ENCODE measurements at places on chromosomes 16 and 17. TPM values are rescaled to one million over a fixed set of nuclear protein-coding genes. Genes with fewer than 3 reads are reported as not detected.

MRM3 gene
- total RNA-seq = 11.4 TPM

DNA sequence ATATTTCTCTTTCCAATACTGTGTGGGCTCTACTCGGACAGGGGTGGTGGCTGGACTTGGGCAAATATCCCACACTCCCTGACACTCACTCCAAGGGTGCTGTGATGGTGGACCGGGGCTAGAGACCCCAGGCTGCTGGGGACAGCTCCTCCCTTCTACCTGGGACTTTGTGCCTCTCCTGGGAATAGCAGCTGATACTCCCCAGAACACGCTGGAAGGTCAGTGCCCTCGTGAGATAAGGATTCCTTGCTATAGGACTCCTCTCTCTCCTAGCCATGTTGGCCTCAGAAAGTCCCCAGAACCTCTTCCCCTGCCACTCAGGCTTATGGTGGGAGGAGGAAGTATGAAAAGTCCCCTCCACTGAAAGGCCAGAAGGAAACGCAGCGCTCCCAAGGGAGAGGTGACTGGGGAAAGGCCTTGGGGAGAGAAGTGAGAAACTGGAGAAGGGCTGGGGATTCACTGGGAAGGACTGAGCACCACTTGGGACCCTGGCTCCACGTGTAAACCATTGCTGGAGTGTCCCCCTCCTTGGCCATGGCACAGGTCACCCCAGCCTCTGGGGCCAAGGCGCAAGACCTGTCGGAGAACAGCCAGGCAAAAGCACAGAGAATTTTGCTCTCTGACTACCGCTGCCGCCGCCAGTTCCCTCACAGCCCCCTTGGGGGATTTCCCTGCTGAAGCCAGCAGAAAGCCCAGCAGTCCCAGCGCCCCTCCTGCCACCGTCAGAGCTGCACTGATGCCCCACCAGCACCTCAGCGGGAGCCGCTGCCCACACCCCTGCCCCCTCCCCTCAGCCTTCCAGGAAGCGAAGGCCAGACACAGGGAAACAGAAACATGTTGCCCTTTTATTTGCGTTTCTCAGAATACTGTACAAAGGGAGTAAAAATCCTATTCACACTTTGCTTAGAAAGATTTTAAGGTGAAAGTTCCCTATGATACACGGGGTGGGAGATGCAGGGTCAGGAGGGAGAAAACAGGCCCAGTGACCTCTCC is 2.1 kb upstream of the GSDMB start:
- H3K4me1 ChIP-seq = peaks cover 4% of the 10 kb centered on the region
- H3K4me3 ChIP-seq = no peak overlapping the region
- no peaks in the 10 kb centered on the region for H3K27me3 ChIP-seq
- H3K36me3 ChIP-seq = no peaks in the 10 kb centered on the region
- no peak for DNase-seq

TAT gene
- total RNA-seq = 1.0 TPM

C1QTNF8 gene
- total RNA-seq = not detected

DNA sequence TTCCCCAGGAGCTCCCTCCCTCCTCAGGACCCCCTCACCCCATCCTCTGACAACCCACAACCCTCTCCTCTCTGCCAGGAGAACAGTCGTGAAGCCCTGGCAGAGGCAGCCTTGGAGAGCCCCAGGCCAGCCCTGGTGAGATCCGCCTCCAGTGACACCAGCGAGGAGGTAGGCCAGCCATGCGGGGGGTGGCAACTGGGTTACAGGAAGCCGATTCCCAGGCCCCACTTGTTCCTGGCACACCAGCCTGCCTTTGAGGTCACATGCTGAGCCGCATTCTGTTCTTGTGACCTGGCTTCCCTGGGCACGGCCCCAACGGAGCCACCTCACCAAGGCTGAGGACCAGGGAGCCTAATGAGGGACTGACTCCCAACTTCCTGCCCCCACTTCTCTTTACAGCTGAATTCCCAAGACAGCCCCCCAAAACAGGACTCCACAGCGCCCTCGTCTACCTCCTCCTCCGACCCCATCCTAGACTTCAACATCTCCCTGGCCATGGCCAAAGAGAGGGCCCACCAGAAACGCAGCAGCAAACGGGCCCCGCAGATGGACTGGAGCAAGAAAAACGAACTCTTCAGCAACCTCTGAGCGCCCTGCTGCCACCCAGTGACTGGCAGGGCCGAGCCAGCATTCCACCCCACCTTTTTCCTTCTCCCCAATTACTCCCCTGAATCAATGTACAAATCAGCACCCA is 7.9 kb downstream of the NAT9 start:
- H3K36me3 ChIP-seq = peaks cover 26% of the 10 kb centered on the region
- peak overlapping the region; percentile 72 for H3K27ac ChIP-seq
- H3K4me3 ChIP-seq = no peak overlapping the region
- DNase-seq = peak; percentile 95
- peaks cover 37% of the 10 kb centered on the region for H3K4me1 ChIP-seq

DNA sequence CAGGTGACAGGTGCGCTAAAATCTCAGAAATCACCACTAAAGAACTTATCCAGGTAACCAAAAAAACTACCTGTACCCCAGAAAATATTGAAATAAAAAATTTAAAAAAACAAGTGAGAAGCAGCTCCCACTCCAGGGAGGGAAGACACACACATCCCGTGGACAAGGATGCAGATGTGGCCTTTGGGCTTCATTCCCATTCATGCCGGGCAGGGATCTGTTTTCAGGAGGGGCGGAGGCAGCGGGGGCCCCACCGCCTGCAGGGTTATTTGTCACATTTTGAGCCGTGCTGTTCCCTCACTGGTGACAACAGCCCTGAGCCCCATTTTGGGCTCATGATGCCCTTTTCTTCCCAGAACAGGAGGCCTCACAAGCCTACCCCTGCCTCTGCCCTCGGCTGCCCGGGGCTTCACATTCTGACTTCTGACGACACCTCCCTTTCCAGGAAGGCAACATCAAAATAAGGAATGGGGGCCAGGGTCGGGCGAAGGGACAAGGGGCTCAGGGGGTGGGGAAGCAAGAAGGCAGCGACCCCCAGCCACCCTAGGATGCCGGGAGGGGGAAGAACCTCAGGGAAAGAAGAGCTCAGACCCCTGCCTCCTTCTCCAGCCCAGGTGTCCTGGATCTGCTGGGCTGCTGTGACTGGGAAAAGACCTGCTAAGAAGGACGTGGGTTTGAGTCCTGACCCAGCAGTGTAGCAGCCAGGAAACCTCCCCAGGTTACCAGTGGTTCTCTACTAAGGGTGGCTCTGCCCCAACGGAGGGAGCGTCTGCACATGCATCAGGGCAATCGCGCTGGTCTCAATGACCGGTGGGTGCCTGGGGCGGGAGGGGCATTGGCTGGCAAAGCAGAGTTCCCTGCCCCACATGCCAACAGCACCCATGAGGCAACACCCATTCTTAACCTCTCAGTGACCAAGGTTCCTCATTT is 2.3 kb upstream of the CD79B start:
- no peaks in the 10 kb centered on the region for H3K27me3 ChIP-seq
- H3K27ac ChIP-seq = no peak overlapping the region
- H3K4me1 ChIP-seq = no peaks in the 10 kb centered on the region
- DNase-seq = no peak

CRISPLD2 gene
- total RNA-seq = 7.0 TPM

DNA sequence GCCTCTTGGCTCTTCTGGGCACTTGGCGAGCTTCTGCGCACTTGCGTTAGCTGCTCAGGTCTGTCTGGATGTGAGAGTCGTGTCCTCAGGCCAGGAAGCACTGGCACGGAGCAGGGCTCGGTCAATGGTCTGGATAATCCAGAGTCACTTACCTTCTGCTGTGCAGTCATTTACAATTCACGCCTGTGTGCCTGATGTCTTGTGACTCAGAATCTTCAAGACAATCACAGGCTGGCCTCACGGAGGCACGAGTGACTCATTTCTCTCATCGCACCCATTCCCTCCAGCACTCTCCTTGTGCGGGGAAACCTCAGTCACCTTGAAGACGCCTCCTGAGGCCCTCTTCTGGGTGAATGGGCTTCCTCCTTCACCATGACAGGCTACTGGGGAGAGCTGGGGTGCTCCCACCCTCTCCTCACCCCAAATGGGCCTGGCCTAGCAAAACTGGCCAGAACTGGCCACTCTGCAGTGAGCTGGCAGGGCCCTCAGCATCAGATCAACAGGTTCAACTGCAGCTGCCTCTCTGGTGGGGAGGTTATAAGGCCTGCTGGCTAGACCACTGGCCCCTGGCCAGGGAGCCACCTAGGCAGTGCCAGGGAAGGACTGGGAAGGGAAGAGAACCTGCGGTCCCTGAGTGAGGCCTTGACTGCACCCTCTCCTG is 1.9 kb upstream of the CAPN15 start:
- H3K4me1 ChIP-seq = peaks cover 19% of the 10 kb centered on the region
- no peak overlapping the region for H3K4me3 ChIP-seq
- peak; percentile 77 for DNase-seq
- peaks cover 3% of the 10 kb centered on the region for H3K36me3 ChIP-seq
- no peaks in the 10 kb centered on the region for H3K27me3 ChIP-seq

AIPL1 gene
- not detected for total RNA-seq

DNA sequence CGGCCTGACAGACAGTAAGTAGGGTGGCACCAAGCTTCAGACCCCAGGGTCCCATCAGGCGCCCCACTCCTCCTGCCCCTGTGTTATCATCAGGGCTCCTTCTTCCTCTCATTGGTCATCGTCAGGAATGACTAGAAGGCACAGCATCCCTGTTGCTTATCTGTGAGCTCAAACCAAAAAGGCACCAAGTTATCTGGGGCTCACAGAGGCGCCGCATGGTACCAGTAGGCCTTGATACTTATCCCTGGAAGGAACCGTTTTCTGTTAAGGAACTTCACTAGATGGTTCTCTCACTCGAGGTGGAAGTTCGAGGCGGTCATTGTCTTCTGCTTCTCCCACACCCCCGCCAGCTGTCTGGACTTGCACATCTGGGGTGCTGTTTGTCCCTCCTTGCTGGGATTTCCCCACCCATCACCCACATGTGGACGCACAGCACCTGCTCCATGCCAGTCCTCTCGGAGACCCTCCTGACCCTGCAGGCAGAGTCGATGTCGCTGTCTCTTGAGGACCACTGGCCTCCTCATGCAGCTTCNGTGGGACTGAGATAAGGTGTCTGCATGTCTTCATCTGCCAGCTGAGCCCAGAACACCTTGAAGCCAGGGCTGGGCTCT is 52.1 kb downstream of the METRNL start:
- H3K4me3 ChIP-seq = no peak overlapping the region
- DNase-seq = no peak
- no peaks in the 10 kb centered on the region for H3K4me1 ChIP-seq
- H3K27ac ChIP-seq = no peak overlapping the region

SLC5A2 gene
- total RNA-seq = 0.84 TPM

FN3K gene
- 24.3 TPM for total RNA-seq

HBA1 gene
- total RNA-seq = 51.7 TPM

DNA sequence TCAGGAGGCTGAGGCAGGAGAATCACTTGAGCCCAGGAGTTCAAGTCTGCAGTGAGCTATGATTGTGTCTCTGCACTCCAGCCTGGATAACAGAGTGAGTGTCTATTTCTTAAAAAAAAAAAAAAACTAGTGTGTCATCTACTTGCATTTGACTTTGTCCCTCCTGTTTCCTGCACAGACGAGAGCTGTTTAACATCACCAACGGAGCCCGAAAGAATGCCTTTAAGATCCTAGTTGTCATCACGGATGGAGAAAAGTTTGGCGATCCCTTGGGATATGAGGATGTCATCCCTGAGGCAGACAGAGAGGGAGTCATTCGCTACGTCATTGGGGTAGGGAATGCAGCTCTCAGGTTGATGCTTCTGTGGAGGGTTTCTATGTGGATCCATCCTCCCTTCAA is 13.4 kb downstream of the ITGAM start:
- no peak overlapping the region for H3K27ac ChIP-seq
- no peaks in the 10 kb centered on the region for H3K36me3 ChIP-seq
- H3K4me3 ChIP-seq = no peak overlapping the region
- no peaks in the 10 kb centered on the region for H3K4me1 ChIP-seq

NACA2 gene
- total RNA-seq = not detected

DNA sequence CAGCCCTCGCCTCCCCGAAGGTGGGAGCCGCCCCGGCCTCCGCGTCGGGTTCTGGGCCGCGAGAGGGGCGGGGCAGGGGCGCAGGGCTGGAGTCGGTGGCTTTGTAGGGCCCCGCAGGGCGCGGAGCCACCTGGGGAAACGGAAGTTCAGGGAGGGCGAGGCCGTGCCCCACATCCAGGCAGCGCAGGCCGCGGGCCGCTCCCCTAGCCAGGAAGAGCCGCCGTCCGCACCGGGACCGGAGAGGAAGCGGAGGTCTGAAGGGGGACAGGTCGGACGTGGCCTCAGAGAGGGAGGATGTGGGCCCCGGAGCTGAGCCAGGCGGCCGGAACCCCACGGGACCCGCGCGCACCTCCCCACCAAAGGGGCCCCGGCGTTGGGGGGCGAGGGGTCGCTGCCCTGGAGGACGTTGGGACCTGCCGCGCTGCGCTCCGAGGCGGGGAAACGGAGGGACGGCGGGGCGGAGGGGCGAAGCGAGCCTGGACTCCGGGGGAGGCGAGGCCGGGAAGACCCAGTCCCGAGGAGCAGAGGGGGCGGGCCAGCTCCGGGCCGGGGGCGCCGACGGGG is 482 bp upstream of the SLC16A3 start:
- peak overlapping the region; percentile 13 for H3K27ac ChIP-seq
- H3K4me3 ChIP-seq = no peak overlapping the region
- no peaks in the 10 kb centered on the region for H3K27me3 ChIP-seq
- no peaks in the 10 kb centered on the region for H3K36me3 ChIP-seq
- H3K4me1 ChIP-seq = no peaks in the 10 kb centered on the region

TUFM gene
- 93.7 TPM for total RNA-seq

MPO gene
- 0.09 TPM for total RNA-seq

DPEP1 gene
- total RNA-seq = 147 TPM

DNA sequence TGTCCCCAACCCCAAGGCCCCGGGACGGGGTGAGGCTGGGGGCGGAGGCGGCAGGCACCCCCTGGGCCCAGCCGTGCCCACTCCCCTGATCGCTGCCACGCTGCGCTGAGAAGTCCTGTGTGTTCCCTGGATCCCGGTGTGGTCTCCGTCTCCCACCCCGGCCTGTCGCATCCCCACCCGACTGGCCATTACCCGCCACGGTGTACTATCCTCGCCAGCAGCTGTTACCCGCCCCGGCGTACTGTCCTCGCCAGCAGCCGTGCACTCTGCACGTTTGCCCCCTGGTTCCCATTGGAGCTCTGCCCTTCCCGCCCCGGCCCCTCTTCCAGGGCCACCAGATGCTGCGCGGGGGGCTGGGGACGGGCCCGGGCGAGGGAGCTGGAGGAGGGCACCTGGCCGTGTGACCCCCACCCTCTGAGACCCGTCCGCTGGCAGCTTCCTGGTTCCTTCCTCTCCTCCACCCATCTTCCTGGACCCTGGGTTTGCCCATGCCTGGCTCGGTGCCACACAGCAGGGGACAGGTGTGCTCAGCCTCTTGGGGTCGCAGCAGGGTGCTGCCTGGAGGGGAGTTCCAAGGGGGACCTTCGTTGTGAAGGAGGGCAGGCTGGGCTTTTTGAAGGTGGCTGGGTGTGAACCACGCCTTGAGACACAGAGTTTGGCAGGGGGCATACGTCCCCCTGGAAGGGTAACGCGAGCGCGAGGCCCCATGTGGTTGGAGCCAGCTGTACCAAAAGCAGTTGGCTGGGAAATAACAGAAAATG is 19.7 kb downstream of the BAHCC1 start:
- DNase-seq = no peak
- no peak overlapping the region for H3K27ac ChIP-seq
- no peaks in the 10 kb centered on the region for H3K36me3 ChIP-seq
- peaks cover 14% of the 10 kb centered on the region for H3K4me1 ChIP-seq
- H3K4me3 ChIP-seq = no peak overlapping the region

GRCh38 chr16:57134982-57135381 is 42.6 kb downstream of the CPNE2 start:
- DNase-seq = no peak
- H3K4me3 ChIP-seq = no peak overlapping the region
- no peaks in the 10 kb centered on the region for H3K27me3 ChIP-seq
- no peaks in the 10 kb centered on the region for H3K36me3 ChIP-seq
- H3K27ac ChIP-seq = no peak overlapping the region

HYDIN gene
- total RNA-seq = 4.0 TPM

CCL16 gene
- not detected for total RNA-seq

OTOA gene
- total RNA-seq = 0.06 TPM
